CD4-positive, alpha-beta T cell treated with Interleukin-10 for 1 hour (primary cell): ENCODE measurements at places on chromosomes 1 and 21.

GRCh38 chr1:95067062-95067461 lies 5.7 kb downstream of the ALG14 start:
- DNase-seq: no peak

GRCh38 chr1:7426780-7427604 lies 344.1 kb upstream of the VAMP3 start:
- DNase-seq: no peak

GRCh38 chr1:154999571-155000410 lies 2.8 kb upstream of the ZBTB7B start:
- peak; percentile 53 for DNase-seq

DNA sequence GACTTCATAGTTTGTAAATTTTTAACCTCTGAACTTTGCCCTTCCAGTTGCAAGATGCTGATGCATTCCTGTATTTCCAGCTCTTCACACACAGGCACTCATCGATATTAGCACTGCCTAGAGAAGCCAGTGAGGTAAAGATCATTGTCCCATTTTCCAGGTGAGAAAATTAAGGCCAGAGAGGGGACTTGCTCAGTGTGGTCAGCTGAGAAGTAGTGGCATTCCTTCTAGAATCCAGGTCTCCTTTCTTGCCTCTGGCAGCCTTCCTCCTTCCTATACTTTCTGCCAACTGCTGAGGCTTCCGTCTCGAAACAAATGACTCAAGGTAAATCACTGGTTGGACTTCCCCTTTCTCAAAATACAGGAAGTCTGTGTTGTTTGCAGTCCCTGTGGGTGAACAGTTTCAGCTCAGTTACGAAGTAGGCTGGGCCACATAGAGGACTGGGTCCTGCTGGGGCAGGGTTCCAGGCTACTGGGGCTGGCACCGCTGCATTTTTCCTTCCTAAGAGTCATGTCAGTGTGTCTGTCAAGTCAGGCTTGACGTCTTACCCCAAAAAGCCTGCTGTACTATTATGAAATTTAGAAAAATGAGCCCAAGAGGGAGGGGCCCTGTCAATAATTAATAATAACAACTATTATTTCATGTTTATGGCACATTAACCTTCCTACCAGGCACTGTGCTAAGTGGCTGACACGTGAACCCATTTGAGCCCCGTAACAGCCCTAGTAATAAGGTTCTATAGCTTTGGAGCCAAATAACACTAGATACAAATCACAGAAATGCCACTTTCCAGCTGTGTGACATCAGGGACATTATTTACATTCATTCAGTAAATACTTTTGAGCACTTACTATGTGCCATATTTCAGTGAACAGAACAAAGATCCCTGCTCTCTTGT lies 16.6 kb upstream of the RNF19B start:
- peak; percentile 86 for DNase-seq

DNA sequence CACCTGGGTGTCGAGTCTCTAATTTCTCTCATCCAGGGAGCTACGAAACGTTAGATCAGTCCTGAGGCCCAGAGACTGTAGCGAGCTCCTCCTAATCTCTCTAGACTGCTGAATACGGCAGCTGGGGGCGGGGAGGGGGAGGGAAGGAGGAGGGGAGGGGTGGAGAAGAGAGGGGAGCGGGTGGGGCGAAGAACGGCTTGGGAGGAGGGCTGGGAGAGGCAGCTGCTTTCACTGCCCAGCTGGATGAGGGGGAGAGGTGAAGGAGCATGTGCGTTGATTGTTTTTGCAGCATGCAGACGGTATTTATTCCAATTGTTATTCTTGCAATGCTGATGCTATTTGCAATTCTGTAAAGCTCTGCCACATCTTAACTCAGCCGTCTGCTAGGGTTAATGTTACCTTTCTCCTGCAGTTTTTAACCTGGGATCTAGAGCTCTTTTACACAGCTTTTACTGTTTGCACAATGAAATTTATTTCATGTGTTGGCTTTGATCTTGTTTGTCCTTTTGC lies 790 bp downstream of the DNAJC6 start:
- no peak for DNase-seq

GRCh38 chr1:26274801-26275425 lies 5.0 kb upstream of the SH3BGRL3 start:
- DNase-seq: no peak

DNA sequence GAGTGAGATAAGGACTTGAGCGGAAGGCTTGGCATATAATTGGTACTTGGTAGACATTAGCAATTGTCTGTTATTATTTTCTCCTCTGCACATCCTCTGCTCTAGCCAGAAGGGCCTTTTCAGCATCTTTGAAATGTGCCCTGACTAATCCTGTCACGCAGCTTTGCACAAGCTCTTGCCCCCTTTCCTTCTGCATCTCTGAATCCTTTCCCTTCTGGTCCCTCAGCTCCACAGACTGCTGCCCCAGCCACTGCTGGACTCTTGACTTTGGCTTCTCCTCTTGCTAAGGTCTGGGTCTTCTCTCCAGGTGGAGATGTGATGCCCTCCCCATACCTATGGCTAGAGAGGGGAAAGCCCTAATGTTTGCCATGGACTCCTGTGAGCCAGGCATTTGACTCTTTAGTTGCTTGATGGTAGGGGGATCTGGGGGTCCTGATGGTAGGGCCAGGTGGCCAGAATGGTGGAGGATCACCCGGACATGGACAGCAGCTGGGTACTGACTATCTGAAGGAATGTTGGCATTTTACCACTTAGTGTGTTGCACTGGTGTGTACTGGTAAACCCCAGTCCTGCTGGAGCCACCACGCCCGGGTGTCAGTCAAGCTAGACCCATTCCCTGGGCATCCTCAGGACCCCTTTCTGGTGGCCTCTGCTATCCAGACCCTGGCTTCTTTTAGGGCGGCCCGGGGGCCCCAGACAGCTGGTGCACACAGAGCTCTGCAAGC lies 4.4 kb downstream of the HPCA start:
- no peak for DNase-seq

- DNase-seq: no peak
Observed at GRCh38 chr1:23126801-23127200, 41.9 kb downstream of the LUZP1 start.

DNA sequence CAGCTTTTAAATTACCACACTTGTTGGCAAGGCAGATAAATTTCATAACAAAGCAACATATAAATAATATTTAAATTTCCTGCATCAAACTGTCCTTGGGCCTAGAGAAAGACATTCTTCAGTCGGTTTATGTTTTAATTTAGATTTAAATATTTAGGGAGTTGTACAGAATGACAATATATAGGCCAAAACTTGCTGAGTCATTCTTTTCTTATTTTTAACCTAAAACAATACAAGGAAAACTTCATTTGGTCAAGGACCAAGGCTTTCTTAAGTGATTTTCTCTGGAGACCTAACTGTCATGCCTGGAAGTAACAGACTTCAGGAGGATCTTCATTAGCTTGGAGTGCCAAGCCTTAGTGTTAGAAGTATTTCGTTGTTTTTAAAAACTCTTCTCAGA lies 5.6 kb downstream of the MAP10 start:
- no peak for DNase-seq

DNA sequence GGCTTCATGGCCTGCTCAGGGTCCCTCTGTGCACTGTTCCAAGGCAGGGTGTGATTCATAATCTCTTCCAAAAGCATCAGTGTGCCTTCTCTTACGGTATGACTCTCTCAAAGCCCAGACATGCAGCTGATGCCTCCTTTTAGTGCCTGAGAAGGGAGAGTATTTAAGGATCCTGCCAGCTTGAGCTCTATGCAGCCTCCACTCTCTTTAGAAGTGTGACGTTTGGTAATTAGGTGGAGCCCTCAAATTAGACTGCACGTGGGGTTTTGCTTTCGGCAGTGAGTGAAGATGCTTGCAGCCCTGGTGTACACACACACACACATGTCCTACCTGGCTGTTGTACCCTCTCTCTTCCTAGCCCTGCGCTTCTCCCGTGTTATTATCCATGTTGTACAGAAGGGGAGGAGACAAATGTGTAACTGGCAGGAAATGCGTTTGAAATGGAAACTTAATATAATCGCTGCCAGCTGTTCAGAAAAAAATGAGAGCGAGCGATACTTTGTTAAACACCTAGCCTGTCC lies 2.6 kb upstream of the C1orf174 start:
- peak; percentile 28 for DNase-seq

GRCh38 chr1:78236716-78237115 lies 190.9 kb downstream of the GIPC2 start:
- DNase-seq: no peak

- no peak for DNase-seq
Observed at GRCh38 chr1:170337413-170337994, 191.7 kb downstream of the NTMT2 start.

DNA sequence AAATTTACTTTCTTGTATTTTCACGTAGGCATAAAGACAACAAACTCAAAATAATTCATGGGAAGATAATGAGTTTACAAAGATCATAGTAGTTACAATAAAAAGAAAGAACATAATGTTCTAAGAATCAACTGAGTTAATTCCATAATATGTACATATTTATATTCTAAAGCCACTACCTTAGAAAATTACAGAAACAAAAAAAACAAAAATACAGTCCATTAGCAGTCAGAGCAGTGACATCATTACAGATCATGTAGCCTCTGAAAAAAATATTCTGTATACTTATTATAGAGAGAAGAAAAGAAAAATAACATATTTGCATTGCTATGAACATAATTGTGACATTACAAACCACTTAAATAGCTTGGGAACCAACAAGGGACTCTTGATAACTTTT lies 360.1 kb upstream of the RGS18 start:
- DNase-seq: no peak

DNA sequence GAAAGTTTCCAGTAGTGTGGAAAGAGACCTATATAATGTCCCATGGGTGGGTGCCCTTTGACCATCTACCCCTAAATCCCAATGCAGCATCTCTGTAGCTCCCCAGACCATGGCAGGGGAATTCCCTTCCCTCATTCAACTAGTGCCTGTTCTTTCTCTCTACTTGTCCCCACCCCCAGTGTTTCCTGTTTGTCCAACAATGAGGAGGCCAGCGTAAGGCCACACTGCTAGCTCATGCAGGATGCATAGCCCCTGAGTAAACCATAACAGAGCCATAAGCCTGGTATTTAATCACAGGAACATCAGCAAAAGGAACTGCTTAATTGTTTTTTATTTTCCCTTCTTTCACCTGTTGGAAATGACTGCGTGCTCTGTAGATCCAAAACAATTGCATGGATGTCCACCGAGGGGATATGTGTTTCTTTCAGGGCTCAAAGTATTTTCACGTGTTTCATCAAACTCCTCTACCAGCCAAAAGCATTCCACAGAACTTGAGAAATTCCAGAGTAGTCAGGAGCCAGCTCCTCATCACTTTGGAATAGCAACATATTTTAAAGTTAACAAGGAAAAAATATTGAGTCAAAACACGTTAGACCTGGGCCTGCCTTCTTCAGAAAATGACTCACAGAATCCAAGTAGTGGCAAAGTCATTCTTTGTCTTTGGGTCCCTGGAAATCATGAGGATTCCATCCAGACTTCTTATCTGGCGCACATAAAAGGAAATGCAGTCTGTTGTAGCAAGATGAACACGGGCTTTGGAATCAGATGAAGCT lies 162.5 kb upstream of the SGIP1 start:
- no peak for DNase-seq

- DNase-seq: no peak
Observed at GRCh38 chr1:57789936-57790335, 366.1 kb upstream of the DAB1 start.

DNA sequence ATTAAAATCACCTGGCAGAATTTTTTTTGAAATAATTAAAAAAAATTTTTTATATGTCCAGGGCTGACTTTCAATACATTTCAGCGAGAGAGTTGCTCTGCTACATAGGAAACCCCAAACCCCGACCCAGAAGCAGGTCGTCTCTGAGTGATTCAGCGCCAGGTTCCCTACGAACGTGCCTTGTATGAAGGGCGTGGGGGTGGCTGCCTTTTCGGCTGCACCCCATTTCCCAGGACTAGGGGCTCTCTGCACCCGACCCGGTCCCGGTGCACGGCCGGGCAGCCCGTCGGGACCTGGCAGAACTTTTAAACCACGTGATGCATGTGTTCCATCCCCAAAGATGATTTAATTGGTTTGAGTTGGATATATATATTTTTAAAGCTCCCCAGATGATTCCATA lies 15.8 kb upstream of the SCYL3 start:
- no peak for DNase-seq
